ENCODE measurements at places on chromosomes 2 and 18.

DNA sequence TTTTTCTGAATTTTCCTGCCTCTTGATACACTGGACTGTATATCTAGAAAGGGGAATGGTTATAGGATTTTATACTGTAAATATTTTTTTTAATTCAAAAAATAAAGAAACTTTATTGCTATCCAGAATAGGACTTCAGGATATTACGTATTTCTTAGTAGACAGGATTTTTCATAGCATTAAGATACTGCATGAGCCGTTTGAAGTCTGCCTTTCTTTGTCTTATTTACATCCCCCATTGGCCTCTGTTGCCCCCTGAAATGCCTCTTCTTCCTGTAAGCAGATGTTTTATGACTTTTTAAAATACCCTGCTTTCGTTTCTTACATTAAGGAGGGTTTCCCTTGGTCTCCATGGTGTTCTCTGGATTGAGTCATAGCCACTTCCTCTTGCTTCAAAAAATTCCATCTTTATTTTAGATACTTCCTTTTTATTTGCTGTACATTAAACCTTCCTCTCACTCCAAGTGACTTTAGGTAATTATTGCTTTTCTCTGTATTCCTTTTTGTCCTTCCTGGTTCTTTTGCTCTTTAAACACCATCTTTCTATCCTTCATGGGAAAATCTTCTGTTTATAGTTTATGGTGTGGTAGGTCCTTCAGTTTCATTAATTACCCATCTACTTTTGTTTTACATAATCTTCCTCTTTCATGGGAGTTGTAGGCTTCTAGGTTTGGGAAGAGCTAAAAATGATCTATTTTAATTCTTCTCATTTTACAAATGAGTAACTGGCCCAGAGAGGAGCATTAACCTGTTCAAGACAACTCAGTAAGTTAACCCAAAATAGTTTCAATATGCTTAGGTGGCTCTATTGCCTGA is 72.6 kb downstream of the ZNF532 start:
- no peak for DNase-seq

DNA sequence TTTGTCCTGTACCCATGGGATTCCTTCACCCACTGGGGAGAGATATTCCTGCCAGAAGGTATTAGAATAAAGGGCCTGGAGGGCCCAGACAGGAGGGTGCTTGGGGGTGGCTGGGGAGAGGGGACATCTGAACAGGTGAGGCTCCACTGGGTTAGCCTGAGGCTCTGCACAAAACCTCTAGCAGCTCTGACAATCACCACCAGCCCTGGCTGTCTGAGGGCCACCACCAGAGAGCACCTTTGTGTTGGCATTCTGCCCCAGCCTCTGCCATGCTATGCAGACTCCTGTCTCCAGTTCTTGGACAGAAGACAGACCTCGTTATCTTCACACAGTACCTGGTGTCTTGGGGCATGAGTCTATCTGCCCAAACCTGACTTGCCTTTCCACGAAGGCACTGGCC is 25.3 kb downstream of the SLC16A14 start:
- DNase-seq = no peak

GRCh38 chr2:113980946-113981345 is 91.1 kb downstream of the ACTR3 start:
- no peak for DNase-seq

GRCh38 chr2:240818293-240819125 is 1.5 kb downstream of the KIF1A start:
- peak; percentile 74 for DNase-seq

GRCh38 chr2:227828477-227828912 is 14.9 kb downstream of the CCL20 start:
- DNase-seq = no peak

GRCh38 chr2:1605102-1606045 is 138.9 kb downstream of the PXDN start:
- DNase-seq = no peak

- no peak for DNase-seq
Observed at GRCh38 chr2:46487667-46488335, 8.4 kb downstream of the TMEM247 start.

- DNase-seq = peak; percentile 34
Observed at GRCh38 chr2:23703583-23704385, 223.1 kb downstream of the ATAD2B start.

- DNase-seq = no peak
Observed at GRCh38 chr18:8983195-8983594, 119.3 kb upstream of the NDUFV2 start.

- DNase-seq = no peak
Observed at GRCh38 chr2:238475034-238475433, 48.3 kb downstream of the ASB1 start.

DNA sequence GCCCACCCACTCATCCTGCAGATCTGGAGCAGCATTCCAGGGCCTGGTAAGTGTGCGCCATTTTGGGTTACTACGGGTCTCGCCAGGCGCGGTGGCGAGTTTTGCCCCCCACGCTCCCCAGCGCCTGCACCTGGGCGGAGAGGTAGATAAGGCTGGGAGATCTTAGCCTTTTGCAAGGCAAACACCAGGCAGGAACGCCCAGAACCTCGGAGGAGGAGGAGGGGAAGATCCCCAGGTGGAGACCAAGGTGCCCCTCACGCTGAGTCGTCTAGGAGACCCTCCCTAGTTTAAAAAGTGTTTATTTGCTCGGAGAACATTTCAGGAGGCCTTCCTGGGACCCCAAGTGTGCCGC is 365 bp upstream of the RAMP1 start:
- no peak for DNase-seq

DNA sequence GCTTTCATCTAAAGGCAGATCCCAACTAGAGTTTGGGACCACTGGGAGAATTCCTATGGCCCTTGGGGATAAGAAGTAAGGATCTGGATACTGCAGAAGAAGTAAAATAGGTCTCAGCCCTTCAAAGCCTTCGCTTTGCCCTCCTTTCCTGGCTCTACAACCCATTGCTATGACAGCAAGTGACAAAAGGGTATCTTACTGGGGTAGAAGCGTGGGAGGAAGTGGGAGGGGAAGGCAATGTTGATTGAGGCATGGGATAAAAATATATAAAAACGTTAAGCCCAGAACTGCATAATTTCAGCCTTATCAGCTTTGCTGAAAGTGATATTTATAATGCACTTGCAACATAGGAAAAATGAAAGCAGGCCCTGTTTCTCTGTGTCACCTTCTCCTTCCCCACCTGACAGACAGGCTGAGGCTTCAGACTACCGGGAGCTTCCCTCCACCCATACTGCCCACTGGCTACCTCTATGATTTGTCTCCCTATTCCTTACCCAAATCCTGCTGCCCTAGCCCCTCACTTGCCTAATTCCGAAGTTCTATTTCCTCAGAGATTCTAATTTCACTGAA is 14.9 kb upstream of the SOS1 start:
- no peak for DNase-seq

DNA sequence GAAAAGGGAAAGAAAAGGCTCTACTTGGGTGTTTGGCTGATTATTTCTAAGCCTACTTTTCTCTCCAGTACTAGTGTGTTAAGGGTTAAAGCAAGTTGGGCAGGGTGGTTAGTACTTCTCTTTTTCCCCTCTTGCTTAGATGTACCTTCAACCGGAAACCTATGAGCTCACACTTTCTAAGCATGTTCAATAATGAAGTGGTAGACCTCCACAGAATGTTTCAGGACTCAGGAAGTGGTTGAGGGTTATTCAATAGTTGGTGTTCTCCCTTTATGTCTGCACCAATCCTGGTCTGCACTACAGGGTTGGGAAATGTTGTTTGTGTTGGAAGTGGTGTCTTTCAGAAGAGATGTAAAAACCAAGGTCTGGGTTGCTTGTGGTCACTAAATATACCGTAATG is 137.1 kb downstream of the ZEB2 start:
- no peak for DNase-seq

GRCh38 chr2:217634871-217635270 is 367.9 kb downstream of the TNS1 start:
- no peak for DNase-seq

- DNase-seq = no peak
Observed at GRCh38 chr2:207558079-207558491, 28.3 kb downstream of the CREB1 start.

DNA sequence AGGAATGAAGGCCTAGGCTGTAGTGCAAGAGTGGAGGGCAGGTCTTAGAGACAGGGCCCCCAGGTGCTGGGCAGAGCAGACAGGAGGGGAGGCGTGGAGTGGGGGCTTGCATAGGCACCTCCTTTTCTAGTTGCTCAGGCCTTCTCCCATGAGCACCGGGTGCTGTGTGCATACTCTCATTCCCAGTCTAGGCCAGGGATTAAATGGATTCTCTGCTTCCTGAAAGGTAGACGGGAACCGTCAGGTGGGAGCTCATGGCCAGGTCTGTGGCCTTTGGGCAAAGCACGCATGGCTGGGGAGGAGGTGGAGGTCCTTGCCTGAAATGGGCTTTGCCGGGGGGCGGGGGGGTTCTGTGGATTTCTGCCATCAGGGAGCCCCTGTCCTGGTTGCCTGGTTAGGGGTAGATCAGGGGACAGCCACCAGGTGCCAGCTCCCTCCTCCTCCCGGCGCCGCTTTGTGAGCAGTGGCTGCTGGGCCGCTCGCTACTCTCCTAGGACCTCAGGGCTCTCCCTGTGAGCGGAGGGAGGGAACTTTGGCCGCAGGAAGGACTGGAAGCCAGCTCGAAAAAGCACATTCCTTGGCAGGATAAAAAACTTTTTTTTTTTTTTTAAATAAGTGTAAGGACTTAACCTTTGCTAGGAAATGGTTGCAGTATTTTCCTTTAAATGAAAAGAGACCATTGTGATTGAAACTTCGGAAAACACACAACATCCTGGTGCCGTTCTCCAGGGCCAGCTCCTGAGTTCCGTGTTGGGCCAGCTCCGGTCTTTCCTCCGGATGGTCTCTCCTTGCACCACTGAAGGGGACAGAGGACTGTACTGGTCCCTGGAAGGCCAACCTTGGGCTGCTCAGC is 82.8 kb upstream of the HAAO start:
- no peak for DNase-seq

DNA sequence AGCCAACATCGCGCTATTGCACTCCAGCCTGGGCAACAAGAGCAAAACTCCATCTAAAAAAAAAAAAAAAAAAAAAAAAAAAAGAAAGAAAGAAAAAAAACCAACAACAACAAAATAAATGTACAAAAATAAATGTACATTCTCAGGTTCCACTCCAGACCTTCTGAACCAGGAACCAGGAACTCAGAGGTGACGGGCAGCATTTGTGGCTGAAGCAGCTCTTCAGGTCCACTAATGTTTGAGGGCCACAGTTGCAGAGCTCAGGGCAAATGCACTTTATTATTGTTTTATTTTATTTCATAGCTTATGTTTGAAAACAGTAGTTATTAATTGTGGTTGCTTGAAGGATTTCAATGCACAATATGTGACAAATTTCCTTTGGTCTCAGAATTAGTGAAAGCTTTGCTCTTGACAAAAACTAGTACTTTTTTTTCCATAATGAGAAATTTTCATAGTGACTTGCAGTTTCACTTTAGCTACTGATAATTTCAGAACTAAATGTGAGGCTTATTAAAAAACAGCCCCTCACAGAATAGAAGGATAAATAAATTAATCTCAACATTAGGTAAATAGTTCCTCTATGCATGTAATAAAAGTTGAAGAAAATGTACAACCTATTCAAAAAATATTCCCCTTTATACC is 378.4 kb upstream of the SPHKAP start:
- no peak for DNase-seq

GRCh38 chr2:138997856-138998517 is 217.8 kb upstream of the NXPH2 start:
- no peak for DNase-seq

DNA sequence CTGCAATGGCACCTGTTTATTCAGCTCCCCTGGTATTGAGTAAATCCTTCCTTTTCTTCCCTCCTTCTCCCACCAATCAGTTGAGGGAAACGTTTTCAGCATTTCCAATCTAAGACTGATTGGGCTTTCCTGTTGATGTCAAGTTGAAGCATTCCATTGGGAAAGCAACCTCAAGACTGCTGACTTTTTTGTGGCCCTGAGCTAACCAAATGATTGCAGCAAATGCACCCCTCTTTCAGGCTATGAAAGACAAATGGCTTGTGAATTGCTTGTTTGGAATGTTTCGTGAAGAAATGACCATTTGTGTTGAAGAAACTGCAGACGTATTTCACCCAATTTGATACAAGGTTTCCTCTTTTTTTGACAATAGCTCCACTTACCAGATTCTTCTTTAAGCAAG is 303.5 kb downstream of the EPHA4 start:
- DNase-seq = no peak

DNA sequence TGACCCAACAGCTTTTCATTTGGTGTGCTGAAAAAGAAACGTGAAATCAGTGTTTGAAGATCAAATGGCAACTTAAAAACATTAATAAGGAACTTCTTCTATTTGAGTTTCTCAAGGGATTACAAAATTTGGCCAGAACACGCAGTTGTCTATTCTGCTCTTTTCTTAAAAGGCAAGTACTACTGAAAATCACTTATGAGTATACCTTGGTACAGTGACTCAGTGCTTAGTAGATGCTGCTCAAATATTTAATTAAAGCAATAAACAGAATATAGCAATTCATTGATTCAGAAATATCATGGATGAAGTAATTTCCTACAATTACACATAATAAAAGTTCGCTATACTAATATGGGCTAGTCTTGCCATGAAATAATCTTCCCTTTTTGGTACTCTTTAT is 38.2 kb upstream of the MCM6 start:
- no peak for DNase-seq

- no peak for DNase-seq
Observed at GRCh38 chr2:33106115-33106514, 159.4 kb downstream of the LTBP1 start.

DNA sequence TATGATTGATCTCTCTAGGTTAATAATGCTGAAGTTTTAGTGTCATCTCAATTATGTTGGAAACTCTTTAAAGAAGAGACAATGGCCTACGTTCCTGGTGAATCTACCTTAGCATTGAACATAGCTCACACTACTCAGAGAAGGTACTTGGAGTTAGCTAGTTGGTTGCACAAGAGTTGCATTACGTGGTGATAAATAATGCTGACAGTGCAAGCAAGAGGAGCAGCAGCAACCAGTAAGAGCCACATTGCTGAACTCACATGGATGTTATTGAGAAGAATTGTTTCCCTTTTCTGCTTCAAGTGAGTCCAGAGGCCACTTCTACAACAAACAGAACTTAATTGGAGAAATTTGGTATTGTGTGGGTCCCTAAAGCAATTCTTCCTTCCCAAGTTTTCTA is 737.1 kb downstream of the TDRD15 start:
- DNase-seq = no peak

GRCh38 chr2:226063704-226064440 is 664.4 kb downstream of the NYAP2 start:
- no peak for DNase-seq

GRCh38 chr18:45107425-45107824 is 426.7 kb downstream of the SETBP1 start:
- no peak for DNase-seq

- DNase-seq = no peak
Observed at GRCh38 chr2:231110551-231110950, 14.3 kb downstream of the HTR2B start.

GRCh38 chr2:6069381-6069780 is 377.2 kb downstream of the SOX11 start:
- DNase-seq = peak; percentile 72

All from NCI-H1417 (cell line).